ENCODE measurements at places on chromosomes 1 and 21. TPM values are rescaled to one million over a fixed set of nuclear protein-coding genes. Genes with fewer than 3 reads are reported as not detected.

RPE65 gene
- not detected for total RNA-seq

FYB2 gene
- total RNA-seq, result not detected

TSPEAR gene
- total RNA-seq, result not detected

AIRE gene
- total RNA-seq, result not detected

C1orf198 gene
- total RNA-seq, result 57.8 TPM

LAPTM5 gene
- total RNA-seq, result under 0.01 TPM

GFI1 gene
- not detected for total RNA-seq

SF3B4 gene
- 9.9 TPM for total RNA-seq

SH3BGR gene
- 3.3 TPM for total RNA-seq

CLDN17 gene
- not detected for total RNA-seq

TPTE gene
- total RNA-seq, result not detected

B3GALT6 gene
- total RNA-seq, result 19.5 TPM

CD5L gene
- total RNA-seq, result not detected

IL19 gene
- total RNA-seq, result not detected

SEC16B gene
- 1.0 TPM for total RNA-seq

LRRC3 gene
- 0.26 TPM for total RNA-seq

PCAT6 gene
- 0.51 TPM for total RNA-seq

TTC4 gene
- 19.3 TPM for total RNA-seq

PDZK1IP1 gene
- total RNA-seq, result not detected

PWP2 gene
- 37.0 TPM for total RNA-seq

HSD3B1 gene
- not detected for total RNA-seq

FMO1 gene
- 0.77 TPM for total RNA-seq

Data from fibroblast of lung (primary cell).